ENCODE measurements at places on chromosomes 7 and 10.

GRCh38 chr10:102602272-102603045, 41.8 kb upstream of the TRIM8 start:
- no peak for DNase-seq

DNA sequence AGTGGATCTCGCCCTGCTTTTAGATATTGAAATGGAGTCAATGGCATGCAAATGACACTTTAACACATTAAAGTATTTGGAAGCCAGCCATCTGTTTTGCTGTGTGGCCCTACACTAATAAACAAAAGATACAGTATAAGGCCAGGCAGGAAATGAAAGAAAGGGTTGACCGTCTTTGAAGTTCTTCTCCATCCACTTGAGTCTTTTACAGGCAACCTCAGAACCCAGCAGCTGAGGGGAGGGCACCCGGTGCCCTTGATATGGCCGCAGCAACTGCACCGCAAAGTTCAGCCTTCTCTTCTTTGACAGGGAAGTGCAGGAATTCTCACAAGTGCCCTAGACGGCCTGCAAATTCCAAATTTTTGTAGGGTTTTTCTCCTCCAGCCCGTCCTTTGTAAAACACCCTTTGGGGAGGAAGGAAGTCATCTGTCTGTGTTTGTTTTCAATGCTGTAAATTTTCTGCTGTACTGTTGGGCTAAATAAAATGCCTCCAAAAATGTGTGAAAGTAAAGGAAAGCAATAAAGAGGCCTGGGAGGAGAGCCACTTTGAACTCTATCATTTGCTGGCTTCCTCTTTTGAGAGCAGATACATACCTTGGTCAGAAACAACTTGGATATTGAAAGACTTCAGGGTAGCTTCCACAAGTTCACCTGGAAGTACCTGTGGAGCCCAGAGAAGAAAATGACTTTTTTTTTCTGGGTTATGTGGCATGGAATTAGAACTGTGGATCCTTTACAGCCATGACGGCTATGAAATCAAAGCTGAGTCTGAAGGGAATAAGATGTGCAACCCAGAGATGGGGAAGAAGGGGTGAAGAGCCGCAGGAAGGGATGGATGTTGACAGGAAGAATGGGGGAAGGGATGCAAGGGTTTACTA, 3.6 kb downstream of the HOXA1 start:
- no peak for DNase-seq

DNA sequence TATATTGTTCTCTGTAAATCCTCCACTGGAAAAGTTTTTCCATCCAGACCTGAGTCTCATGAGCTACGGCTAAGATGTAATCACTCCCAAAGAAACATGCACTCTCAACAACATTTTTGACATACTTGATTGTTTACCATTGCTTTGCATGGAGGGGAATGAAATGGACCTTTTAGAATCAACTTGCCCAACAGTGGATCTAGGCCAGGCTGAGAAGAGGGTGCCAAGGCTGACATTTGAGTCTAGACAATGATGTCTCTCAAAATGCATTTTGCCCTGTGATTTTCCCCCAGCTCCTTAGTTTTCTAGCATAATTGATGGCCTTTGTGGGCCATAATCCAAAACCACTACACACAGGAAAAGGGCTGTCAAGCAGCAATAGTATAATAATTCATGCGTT, 297.9 kb upstream of the KLF6 start:
- DNase-seq, result no peak

GRCh38 chr10:43137717-43138020, 576 bp upstream of the CSGALNACT2 start:
- DNase-seq, result no peak

- DNase-seq, result no peak
These were observed 253.7 kb downstream of the PTEN start for GRCh38 chr10:88116971-88117626.

DNA sequence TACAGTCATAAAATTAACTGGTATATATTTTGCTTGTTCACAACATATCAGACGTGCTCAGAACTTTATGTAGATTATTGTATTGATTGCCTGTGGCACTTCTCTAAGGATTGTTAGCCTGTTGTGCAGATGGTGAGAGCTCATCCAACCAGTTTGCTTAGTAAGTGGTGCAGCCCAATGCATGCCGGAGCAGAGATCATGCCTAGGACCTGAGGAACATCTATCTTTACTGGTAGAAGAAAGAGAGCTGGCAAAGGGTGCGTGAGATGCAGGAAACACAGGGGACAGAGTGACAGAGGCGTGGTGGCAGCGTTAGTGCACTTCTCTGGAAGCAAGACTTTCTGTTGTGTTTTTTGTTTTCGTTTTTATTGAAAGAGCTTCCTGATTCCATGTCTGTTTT, 35.9 kb downstream of the CCM2 start:
- no peak for DNase-seq

GRCh38 chr10:79358811-79359210, 11.5 kb downstream of the PPIF start:
- DNase-seq, result no peak

- DNase-seq, result no peak
These were observed 107.6 kb downstream of the ADCY1 start for GRCh38 chr7:45681596-45682357.

- DNase-seq, result no peak
These were observed 155.1 kb upstream of the AUTS2 start for GRCh38 chr7:69443136-69443535.

- DNase-seq, result no peak
These were observed 127.2 kb downstream of the DLG5 start for GRCh38 chr10:77799352-77799751.
